ENCODE measurements at places on chromosomes 6 and 20. TPM values are rescaled to one million over a fixed set of nuclear protein-coding genes. Genes with fewer than 3 reads are reported as not detected.

- no peak for DNase-seq
Observed at GRCh38 chr6:42333612-42334011, 116.0 kb upstream of the MRPS10 start.

GRCh38 chr20:46027245-46027853, 1.7 kb upstream of the SLC12A5 start:
- DNase-seq, result peak; percentile 25

GRCh38 chr6:111626441-111626840, 20.8 kb upstream of the TRAF3IP2 start:
- no peak for DNase-seq

DNA sequence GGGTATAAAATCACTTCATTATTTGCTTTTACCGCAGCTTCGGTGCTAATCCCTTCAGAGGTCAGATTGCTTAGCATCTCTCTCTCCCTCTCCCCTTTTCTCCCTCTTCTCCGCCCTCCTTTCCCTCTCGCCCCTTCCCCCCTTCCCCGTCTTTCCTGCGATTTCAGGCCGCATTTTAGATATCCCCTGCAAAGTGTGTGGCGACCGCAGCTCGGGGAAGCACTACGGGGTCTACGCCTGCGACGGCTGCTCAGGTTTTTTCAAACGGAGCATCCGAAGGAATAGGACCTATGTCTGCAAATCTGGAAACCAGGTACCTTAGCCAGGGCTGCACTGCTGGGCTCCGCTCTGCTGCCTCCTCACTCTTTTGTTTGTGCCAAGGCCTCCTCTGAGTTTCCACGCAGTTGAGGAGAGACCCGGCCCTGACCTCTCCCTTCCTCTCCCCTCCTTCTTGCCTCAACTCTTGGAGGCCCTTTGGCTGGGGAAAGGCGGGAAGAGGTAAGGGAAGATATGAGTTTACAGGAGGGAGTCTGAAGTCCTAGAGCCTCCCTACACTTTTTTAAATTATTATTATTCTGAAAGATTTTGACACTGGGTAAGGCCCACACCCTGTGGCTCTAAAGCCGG, 5.6 kb downstream of the NR2E1 start:
- no peak for DNase-seq

GRCh38 chr6:122753688-122754056, 25.8 kb upstream of the FABP7 start:
- no peak for DNase-seq

DNA sequence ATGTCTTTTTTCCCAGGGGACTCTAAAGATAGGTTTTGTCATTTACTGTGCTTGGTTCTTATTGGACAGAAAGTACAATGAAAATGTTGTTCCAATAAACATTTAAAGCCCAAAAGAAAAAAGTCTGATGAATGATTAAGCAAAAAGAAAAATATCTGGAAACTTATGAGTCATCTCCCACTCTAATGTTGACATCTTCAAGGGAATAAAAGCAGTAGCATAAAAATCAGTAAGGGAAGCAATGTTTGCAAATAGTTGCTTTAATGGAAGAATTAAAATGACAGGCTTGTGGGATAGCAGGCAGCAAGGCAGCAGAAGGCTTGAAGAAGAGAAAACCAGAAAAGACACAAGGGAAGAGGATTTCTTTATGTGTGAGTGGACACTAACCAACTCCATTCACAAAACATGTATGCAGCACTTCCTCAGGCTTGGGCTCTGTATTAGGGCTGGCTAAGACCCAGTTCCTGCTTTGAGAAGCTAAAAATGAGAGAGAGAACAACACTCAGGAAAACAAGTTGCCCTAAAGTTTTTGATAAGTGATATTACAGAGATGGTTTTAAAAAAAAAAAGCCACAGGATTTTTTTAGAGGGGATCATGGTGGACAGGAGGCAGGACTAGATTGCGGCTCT, 263.2 kb upstream of the NT5E start:
- DNase-seq, result no peak

Gene HLA-G
- 2.7 TPM for total RNA-seq

- no peak for DNase-seq
Observed at GRCh38 chr20:11810311-11811083, 107.2 kb upstream of the BTBD3 start.

GRCh38 chr6:149273318-149273717, 44.2 kb upstream of the TAB2 start:
- no peak for DNase-seq

Gene CASS4
- total RNA-seq, result 37.0 TPM

GRCh38 chr6:44275271-44275748, 5.1 kb downstream of the TMEM151B start:
- DNase-seq, result no peak

DNA sequence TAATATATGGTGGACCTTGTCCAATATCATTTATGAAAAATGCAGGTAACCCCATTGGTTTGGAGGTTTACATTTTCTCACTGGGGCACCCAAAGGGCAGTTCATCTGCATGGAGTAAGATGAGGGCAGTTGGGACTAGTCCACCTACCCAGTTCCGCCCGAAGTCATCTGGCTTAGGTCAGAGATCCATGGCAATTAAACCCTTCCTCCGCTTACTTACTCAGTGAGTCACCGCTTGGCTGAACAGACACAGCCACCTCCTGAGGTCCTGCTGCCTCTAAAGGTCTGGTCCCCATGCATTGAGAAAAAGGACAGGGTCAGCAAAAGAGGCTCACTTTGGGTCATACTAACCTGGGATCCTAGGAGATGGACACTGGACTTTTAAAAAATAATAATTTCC, 102.9 kb upstream of the PRL start:
- DNase-seq, result no peak

Gene SFTA2
- not detected for total RNA-seq

GRCh38 chr6:4936681-4937041, 67.2 kb downstream of the RPP40 start:
- no peak for DNase-seq

GRCh38 chr20:20710443-20711315, 1.8 kb downstream of the RALGAPA2 start:
- peak; percentile 37 for DNase-seq

DNA sequence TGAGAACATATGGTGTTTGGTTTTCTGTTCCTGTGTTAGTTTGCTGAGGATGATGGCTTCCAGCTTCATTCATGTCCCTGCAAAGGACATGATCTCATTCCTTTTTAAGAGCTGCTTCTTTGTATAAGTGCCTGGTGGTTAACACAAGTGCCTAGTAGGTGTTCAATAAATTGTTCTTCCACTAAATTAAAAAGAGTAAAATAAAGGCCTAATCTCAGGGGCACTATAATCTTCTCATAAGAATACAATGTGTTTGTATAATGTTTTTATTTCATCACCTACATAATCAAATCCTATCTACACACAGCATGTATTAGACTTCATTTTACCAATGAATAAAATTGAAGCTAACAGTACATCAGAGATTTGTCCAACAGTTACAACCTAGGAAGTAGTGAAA, 252.7 kb downstream of the KHDC1L start:
- DNase-seq, result no peak
